ENCODE measurements at places on chromosomes 1 and 21.

DNA sequence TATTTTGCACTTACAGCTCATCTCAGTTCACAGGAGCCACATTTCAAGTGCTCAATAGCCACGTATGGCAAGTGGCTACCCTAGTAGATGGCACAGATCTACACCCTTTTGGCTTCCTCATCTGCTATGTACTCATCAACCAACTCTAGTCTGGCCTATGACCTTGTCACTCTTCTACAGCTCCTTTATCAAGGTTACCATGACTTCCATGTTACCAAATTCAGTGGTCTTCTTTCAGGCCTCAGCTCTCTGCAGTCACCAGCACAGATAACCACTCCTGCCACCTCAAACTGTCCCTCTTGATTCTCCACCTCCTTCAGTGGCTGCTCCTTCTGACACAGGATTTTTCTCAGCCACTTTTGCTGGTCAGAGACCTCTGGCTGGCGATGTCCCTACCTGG is 11.7 kb upstream of the USP48 start:
- DNase-seq = no peak

DNA sequence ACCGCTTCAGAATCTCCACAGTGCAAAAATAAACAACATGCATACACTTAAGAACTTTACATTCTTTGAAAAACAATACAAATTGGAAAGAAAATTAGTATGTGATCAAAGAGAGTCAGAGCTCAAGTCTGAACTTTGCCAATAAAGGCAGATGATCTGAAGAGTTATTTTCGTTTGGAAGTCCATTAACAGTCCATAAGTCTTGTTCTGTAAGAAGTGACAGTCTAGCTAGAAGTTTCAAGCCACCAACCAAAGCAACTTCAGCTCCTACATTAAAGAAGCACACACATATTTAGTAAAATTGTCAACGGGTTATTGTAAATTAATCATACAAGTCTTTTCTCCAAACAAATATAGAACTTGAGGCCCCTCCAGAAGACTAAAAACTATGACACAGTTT is 20.7 kb downstream of the ANGEL2 start:
- DNase-seq = no peak

DNA sequence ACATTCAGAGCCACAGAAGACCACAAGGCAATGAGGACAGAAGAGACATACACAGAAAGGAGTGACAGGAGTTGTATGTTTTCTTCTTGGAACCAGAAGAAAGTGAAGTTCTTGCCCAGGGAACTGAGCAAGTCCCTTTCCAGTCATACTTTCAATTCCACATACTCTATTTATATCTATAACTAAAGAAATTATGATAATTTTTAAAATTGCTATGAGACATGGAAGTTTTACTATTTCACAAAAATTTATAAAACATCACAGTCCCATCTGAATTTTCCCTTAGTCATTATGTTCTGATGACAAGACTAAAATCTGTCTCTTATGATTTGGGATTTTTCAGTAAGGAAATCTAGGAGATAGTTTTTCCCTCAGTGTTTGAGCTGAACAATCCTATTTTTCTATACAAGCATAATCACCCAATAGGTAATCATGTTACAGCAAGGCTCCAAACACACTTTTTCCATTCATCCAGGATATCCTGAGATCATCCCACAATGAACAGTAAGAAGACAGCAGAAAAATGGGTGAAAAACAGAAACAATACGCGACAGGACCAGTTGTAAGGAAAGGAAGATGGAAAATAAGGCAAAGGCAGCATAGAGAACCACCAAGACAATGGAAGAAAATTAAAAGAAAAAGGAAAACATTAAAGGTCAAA is 154.6 kb downstream of the VAV3 start:
- no peak for DNase-seq

DNA sequence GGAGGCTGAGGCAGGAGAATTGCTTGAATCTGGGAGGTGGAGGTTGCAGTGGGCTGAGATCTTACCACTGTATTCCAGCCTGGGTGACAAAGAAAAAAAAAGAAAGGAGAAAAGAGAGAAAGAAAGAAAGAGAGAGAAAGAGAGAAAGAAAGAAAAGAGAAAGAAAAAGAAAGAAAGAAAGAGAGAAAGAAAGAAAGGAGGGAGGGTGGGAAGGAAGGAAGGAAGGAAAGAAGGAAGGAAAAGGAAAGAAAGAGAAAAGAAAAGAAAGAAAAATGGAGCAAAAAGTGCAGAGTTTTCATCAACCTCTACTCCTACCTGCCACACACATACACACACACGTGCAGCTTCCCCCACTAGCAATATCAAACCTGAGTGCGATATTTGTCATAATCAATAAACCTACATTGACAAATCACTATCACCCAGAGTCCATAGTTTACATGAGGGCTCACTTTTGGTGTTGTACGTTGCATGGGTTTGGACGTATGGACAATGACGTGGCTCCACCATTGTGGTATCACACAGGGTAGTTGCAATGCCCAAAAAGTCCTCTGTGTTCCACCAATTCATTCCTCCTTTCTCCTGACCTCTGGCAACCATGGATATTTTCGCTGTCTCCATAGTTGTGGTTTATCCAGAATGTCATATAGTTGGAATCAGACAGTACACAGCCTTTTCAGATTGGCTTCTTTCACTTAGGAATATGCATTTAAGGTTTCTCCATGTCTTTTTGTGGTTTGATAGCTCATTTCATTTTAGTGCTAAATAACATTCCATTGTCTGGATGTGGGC is 36.5 kb downstream of the EVA1C start:
- no peak for DNase-seq

GRCh38 chr1:59292562-59292961 is 4.3 kb upstream of the FGGY start:
- DNase-seq = no peak

DNA sequence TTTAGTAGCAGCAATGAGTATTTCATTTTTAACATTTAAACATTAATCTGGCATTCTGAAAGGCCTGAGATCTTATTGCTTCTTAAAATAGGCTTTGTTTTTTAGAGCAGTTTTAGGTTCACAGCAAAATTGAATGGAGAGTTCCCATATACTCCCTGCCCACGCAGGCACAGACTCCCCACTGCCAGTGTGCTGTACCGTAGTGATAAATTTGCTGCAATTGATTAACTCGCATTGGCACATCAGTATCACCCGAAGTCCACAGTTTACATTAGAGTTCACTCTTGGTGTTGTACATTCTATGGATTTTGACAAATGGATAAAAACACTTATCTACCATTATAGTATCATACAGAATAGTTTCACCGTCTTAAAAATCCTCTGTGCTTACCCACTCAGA is 71.8 kb upstream of the ERRFI1 start:
- no peak for DNase-seq

- no peak for DNase-seq
These were observed 25.4 kb upstream of the RGS16 start for GRCh38 chr1:182629499-182630096.

DNA sequence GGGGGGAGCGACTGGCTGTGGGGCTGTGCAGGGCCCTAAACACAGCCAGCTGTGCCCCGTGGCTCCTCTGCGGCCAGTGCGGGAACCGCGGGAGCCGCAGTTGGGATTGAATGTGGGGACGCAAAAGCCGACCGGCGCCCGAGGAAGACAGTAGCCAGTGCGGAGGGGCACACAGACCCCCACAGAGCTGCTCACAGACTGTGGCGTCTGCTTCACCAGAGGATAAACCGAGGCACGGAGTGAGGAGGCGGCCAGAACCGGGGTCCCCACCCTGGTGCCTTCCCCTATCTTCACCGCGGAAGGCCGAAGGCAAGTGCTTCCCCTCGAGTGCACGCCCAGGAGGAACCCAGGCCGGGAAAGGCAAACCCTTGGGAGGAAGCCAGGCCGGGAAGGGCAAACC is 8.7 kb upstream of the TMEM52 start:
- no peak for DNase-seq

DNA sequence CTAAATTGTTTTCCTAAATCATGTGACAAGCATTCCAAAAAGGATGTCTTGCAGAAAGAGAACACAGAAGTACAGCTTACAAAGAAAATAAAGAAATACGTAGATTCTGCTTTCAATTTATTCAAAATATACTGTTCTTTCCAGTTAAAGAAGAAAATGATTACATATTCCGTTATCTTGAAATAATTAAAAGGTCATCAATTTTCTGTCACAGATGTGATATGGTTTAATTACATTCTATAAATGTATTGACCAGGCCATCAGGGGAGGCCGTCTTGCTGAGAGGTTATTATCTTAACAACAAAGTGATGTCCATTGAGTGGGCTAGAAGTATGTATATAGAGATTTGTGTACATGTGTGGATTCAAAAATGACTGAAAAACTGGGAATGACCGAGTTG is 432.9 kb downstream of the SETD4 start:
- DNase-seq = no peak

GRCh38 chr1:43444151-43444828 is 9.4 kb downstream of the HYI start:
- no peak for DNase-seq
